CD4-positive, alpha-beta T cell treated with Interferon gamma for 1 hour (primary cell): ENCODE measurements at places on chromosomes 7 and 10.

DNA sequence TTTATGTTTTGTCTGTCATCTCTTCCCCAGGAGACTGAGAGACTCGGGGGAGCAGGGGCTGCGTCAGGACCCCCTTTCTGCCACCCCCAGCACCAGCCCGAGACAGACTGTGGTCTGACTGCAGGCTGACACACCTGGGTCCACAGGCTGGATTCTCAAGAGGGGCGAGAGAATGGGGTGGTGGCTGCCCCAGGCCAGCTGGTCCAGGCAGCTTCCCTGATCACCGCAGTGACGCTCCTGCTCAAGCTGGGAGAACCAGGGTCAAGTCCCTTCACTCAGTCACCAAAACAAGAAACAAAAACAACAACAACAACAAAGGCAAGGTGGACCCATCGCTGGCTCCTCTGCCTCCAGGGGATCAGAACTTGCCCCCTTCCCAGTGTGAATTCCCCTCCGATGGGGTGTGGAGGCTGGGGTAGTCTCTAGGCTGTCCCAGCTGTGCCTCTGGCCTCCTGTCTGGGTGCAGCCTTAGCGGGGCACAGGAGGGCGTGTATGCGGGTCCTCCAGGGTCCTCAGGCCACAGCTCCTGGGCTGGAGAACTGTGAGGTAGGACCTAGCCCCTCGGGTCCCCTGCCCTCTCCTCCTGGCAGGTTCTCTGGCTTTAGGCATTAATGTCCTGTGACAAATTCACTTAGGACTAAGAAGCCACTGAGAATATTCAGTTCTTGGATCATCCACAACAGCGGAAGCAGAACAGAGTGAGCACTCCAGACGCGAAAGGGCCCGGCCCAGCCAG lies 40.6 kb downstream of the PRKAG2 start:
- no peak for DNase-seq

DNA sequence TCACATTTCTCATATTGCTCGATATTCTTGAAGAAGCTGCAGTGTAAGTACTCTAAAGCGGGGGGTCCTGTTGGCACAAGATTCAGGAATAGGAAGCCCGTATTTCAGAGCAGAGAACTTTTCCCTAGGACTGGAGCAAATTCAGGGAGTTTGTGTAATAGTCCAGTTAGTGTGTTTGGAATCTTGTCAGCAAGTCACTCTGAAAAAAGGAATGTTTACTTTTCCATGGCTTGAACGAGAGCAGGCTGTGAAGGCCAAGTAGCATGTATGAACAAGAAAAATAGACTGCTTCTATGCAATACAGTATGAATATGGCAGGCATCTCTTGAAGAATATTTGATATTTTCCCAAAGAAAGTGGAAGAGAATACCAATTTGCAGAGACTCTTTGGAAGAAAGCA lies 39.8 kb downstream of the CDC123 start:
- DNase-seq = no peak

DNA sequence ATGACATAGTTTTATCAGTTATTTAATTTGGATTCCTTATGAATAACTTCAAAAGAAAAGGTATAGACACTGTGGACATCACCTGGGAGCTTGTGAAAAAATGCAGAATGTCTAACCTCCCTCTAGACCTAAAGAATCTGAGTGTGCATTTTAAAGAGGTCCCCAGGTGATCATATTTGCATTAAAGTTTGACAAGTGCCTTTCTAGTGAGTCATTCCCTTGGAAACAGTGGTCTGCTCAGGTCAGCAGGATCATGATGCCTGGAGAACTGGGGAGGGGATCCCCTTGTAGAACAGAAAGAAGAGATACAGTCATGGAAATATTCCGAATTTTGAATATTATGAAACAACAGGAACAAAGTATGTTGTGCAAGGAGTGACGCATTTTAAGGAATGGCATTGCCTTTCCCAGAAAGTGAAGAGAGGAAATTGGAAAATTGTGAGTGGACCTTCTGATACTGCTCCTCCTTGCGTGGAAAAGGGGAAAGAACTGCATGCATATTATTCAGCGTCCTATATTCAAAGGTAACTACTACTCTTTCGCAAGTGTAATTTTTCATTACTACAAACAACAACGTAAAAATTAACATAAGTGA lies 4.6 kb downstream of the STEAP2 start:
- DNase-seq = no peak

- no peak for DNase-seq
Measured at GRCh38 chr10:70589762-70590654, 12.5 kb downstream of the PRF1 start.

DNA sequence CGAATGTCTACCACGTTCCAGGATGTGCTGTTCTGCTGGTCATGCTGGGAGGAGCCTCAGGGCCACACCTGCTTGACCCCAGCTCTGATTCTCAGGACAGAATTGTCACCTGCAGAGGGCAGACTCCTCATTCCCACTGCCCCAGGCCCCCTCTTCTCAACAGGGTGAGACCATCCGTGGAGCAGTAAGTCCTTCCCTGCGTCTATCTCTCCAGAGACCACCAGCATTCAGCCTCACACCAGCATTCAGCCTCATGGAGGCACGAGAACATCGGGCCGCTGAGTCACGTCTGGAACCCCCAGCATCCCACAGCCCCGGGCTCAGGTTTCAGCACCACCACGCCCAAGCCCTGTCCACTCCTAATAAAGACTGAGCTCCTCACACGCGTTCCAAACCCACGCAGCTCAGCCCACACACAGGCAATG lies 273.4 kb downstream of the DIP2C start:
- DNase-seq = no peak

DNA sequence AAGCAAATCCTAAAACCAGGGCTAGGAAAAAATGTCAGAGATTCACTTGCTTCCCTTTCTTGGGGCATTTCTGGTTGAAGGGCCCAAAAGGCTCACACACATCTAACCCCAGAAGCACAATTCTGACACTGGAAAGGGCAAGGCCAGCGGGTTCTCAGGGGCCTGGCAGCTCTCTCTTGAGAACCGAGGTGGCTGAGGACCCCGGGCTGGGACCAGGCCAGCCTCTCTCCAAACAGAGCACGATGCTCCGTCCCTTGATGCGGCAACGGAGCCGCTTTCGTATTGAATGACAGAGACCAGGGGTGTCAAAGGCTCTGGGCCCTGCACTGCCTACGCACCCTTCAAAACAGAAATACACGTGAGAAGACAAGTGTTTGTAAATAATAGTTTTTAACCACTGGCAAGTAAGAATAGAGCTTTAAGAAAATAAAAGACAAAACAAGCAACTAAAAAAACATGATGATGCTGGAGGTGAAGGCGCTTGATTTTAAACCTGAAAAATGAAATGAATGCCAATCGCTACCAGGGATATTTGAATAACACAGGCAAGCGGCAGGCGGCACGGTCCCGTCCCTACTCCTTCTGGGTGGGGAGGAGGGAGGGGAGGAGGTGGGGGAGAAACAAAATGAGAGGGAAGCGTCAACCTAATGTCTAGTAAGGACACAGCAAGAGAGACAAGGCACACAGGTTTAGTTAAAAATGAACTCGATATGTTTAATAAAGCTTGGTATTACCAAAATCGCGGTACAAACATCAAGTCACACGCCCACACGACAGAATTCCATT lies 68.0 kb downstream of the SLC29A4 start:
- DNase-seq = no peak

GRCh38 chr10:28478646-28479045 lies 54.3 kb upstream of the WAC start:
- DNase-seq = no peak

- DNase-seq = no peak
Measured at GRCh38 chr7:142130267-142130666, 18.7 kb downstream of the MGAM2 start.

- DNase-seq = no peak
Measured at GRCh38 chr7:24611130-24611529, 37.9 kb downstream of the PALS2 start.

GRCh38 chr10:71038091-71038633 lies 149.8 kb upstream of the PCBD1 start:
- DNase-seq = no peak

DNA sequence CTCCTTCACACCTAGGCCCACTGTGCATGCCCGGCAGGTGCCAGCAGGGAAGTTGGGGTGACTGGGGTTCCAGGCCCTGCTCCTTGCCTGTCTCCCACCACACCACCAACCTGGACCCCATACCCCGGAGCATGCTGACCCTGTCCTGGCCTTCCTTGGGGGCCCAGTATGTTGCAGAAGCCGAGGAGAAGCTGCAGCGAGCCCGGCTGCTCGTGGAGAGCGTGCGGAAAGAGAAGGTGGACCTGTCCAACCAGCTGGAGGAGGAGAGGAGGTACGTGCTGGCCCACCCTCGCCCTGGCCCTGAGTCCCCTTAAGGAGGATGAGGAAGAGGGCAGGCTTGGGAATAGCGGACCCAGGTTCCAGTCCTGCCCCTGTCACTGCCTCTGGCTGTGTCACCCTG lies 70.8 kb downstream of the CLIP2 start:
- no peak for DNase-seq

DNA sequence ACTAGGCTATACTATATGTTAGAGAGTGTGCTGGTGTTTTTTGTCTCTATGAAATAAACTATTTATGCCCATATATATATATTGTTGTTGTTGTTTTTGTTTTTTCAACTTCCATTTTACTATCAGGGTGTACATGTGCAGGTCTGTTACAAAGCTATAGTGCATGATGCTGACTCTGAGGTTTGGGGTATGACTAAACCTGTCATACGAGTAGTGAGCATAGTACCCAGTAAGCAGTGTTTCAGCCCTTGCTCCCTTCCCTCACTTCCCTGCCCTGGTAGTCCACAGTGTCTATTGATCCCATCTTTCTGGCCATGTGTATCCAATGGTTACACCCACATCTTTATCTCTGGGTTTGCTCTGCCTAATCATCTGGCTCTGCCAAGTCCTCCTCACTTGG lies 101.8 kb downstream of the FAS start:
- DNase-seq = no peak

DNA sequence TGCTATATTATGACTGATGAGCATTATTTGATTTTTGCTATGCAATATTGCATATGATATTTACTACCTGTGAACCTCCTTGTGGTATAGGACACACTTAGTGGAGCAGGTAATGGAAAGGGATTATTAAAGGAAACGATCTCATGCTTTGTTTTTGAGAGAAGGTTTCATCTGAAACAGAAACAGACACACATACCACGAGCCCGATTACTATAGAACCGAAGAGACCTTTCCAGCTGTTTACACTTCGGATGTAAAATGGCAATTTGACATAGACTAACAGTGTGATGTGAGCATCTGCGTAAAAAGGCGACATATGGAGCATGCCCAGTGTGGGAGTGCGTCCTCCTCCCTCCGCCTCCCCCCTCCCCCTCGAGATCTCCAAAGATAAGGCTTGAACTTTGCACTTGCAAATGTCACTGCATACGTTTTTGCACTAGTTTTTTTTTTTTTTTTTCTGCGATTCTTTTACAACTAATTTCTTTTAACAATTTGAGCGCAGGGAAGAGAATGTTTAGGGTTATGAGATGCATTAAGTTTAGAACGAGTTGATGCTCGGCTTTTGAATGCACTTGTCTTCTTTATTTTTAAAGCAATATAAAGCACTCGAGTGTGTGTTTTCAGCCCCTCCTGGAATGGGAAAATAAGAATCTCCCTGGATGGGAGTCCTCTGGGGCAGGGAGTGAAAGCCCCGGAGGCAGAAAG lies 251.0 kb downstream of the NSUN6 start:
- no peak for DNase-seq

GRCh38 chr10:110006358-110007160 lies 1.2 kb upstream of the ADD3 start:
- DNase-seq = no peak

DNA sequence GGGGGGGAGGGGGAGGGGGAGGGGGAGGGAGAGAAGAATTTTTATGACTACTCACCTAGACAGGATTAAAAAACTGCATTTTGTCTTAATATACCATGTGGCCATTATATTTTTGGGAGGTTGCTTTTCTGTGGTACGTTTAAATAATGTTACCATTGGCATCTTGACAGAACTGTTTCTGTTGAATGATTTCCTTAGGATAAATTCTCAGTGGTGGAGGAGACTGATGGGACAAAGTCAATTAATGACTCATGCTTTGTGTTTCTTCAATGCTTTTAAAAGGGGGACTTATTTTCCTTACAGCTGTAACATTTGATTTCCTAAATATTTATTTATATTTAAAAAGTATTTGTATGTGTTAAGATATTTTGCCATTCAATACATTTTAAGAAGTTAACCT lies 13.7 kb downstream of the AGR2 start:
- no peak for DNase-seq

GRCh38 chr7:158957510-158957906 lies 101.2 kb downstream of the DYNC2I1 start:
- no peak for DNase-seq

GRCh38 chr7:120742372-120742771 lies 115.6 kb downstream of the TSPAN12 start:
- DNase-seq = no peak

DNA sequence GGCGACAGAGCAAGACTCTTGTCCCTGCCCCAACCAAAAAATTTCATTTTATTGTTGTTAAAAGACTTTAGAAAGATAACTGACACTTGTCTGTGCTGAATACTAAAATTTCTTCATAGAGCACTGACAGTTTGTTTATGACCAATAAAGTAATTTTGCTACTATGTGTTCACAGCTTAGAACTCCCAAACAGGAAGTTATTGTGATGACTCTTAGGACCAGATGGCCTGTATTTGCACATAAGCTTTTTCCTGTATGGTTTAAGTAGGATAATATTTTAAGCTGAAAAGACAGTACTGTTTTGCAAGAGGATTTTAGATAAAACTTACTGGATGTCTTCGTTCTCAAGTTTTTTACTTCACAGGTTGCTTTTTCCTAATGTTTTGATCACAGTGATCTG lies 80.7 kb downstream of the MMRN2 start:
- no peak for DNase-seq

GRCh38 chr7:27670177-27670576 lies 7.5 kb upstream of the HIBADH start:
- DNase-seq = no peak

- no peak for DNase-seq
Measured at GRCh38 chr10:111247781-111248389, 171.1 kb downstream of the ADRA2A start.

- DNase-seq = no peak
Measured at GRCh38 chr10:117462424-117462792, 80.1 kb upstream of the EMX2 start.

DNA sequence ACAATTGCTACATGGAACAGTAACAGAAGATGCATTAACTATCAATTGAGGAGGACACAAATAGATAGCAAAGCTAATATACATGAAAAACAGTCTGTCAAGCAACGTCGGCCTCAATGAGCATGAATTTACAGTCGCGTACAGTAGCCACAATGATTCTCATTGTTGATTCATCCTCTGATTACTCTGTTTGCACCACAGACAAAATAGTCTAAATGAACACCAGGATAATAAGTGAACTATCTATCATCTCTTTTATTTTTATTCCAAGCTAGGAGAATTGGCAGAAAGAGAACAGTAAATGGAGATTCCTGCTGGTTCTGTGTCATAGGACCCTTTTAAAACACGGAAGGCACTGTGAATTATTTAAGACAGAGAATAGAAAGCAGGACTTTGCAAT lies 108.5 kb downstream of the EVX1 start:
- no peak for DNase-seq

GRCh38 chr7:15481132-15481531 lies 80.7 kb downstream of the AGMO start:
- DNase-seq = no peak
